ENCODE measurements at places on chromosomes 7 and 10.

DNA sequence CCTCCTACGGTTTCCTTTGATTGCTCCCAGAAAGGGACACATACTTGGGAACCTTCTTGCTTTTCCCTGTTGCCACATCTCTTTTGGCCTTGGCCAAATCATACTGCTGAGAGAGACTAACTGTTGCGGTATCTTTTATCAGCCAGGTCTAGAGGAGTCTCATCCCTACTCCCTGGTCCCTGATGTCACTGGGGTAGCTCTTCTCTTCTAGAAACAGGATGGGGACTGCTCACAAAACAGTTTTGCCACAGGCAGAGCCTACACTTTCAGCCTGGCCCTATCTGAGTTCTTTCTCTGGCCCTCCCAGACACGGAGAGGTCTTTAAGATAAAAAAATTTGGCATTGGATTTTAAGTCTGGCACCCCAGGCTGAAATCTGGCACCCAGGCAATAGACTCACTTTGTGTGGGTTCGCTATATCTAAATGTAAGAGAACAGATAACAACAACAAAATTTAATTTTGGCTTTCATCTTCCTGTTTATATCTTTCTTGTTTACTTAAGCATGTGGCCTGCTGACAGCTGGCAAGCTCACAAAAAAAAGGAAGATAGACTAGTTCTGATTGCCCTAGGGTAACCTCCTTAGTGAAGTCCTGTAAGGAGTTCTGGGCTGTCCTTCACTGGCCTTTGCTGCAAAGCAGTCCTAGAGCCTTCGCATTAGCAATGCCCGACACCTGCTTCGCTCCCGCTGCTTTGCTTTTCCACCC, 228.3 kb upstream of the NPVF start:
- DNase-seq = no peak

DNA sequence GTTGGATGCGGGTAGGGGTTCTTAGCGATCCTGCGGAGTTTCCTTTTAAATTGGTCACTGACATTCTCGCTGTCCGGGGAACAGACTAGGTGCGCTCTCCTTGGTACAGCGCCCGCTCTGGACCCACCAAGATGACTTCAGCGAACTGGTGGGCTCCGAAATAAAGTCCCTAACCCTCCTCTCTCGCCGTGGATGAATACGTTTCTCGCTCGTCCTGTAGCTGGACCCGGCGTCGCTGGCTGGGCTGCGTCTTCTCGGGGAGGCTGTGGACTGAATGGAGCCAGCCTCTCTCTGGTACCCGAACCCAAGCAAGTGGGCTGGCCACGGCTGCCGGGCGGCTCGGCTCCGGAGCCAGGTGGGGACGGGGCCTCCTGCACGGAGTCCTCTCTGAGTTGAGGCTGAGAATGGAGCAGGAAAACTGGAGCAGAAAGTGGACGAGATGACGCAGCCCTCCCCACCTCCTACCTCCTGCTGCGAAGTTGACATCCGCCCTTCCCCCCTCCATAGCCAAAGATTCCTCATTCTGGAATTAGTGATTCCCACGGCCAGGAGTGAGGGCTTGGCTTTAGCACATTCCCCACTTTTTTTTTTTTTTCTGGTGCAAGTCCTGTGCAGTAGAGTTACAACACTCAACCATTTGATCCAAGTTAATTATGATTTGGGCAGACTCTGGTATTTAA, 1.5 kb downstream of the UNC5B start:
- no peak for DNase-seq

DNA sequence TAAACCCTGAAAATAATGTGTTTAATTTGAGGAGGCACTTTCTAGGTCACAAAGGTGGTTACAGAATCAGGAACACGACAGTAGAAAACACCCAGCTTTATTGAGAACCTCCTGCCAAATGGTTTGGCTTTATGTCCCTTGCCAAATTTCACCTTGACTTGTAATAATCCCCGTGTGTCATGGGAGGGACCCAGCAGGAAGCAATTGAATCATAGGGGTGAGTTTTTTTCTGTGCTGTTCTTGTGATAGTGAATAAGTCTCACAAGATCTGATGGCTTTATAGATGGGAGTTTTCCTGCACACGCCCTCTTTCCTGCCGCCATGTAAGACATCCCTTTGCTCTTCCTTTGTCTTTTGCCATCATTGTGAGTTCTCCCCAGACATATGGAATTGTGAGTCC, 193.8 kb upstream of the KLF6 start:
- no peak for DNase-seq

- DNase-seq = no peak
Observed at GRCh38 chr7:25859412-25860274, 292.4 kb upstream of the NFE2L3 start.

DNA sequence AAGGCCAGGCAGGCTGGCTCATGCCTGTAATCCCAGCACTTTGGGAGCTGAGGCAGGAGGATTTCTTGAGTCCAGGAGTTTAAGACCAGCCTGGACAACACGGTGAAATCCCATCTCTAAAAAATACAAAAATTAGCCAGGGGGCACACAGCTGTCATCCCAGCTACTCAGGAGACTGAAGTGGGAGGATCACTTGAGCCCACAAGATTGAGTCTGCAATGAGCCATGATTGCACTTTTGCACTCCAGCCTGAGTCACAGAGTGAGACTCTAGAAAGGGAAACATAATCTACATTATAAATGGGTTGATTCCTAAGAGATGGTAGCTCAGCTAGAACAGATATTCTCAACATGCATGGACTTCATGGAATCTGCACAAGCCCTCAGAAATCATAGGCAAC, 6.3 kb upstream of the LIPF start:
- DNase-seq = no peak

Data from HT-29 (cell line).